ENCODE measurements at places on chromosomes 5 and 9.
A peak's percentile ranks its signal among the peaks of the same experiment; 100 is the strongest.

DNA sequence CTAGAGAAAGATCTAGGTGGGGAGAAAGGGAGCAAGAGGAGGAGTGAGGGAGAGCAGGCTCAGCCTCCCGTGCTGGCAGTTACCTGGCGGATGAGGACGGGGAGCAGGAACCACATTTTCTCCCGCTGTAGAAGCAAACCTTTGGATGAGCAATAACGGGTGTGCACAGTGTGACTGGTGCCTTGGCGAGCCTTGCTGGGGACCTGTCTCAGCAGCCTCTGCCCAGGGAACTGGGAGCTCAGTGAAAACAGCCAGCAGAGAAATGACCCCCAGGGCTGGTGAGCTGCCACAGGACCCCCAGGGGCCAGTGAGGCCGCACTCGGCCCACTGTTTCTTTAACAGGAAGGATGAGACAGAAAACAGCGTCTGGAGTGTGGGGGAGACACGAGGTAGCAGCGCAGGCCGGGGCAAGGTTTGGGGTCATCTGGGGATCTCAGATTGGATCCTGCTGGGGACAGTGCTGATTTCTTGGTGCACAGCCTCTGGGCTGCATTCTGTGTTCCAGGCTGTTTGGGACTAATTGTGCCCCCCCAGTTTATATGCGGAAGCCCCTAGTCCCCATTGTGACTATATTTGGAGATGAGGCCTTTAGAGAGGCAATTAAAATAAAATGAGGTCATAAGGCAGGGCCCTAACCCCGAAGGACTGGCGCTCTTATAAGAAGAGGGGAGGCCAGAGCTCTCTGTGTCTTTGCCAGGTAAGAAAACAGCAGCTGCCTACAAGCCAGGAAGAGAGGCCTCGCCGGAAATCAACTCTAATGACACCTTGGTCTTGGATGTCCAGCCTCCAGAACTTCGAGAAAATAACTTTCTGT, 118.8 kb upstream of the PHYKPL start:
- DNase-seq = no peak

DNA sequence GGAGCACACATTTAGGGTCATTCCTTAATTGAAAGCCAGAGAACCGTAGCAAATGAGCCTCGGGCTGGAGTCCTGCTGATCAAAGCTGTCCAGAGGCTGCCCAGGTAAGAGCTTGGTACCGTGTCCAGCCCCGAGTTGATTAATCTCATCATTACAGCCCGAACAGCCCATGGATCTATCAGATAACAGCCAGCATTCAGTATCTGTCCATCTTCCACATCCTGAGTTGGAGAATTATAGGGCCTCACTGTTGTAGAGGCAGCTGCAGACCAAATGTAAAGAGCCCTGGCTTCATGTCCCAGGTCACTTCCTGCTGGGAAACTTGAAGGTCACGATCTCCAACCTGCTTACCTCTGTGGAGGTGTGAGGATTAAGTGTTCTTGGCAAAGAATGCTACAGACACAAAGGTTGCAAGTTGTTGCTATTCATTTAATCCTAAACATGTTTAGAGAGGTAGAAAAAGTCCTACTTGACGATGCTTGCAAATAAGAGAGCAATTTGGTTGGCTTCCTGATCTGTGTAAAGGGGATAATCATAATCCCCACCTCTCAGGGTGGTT, 16.1 kb downstream of the GGTA1 start:
- DNase-seq = no peak

DNA sequence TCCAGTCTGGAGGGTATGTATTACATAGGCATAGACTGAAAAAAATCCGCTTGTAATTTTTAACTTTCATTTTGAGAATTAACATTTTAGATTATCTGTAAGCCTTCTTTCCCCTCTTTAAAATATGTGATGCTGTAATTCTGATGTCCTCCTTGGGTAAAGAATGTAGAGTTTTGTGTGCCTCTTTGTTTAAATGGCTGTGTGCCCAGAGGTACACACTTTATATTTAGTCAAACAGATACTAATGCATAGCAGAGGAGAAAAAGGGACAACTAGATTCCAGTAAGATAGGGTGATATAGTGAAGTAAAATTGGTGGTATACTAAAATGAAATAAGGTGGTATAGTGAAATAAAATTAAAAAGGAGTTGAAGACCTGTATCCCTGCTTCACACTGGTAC, 1.3 kb downstream of the FBXO38 start:
- no peak for DNase-seq

DNA sequence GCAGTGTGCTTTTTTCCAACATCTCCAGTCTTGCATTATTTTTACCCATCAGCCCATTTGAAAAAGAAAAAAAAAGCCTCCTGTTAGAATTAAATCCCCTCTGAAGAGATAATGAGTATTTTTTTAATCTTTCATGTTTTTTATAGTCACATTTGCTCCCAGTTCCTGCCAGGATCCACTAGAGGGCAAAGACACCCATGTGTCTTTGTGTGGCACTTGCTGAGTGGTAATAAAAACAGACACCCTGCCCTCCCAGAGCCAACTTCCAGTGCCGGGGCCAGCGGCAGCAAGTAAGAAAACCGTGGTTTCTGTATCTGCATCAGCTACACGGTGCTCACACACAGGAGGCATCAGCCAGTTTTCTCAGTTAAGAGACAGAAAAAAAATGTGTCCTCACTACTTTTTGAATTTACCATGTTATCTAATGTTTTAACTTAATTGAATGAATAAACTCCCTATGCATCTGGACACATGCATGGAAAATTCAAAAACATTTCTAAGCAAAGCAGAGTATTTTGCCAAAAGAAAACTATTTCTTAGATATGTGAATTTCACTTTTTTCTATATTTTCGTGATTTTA, 70.2 kb upstream of the PLEKHG4B start:
- DNase-seq = no peak

- no peak for DNase-seq
Observed at GRCh38 chr5:126864042-126864688, 87.2 kb downstream of the LMNB1 start.

DNA sequence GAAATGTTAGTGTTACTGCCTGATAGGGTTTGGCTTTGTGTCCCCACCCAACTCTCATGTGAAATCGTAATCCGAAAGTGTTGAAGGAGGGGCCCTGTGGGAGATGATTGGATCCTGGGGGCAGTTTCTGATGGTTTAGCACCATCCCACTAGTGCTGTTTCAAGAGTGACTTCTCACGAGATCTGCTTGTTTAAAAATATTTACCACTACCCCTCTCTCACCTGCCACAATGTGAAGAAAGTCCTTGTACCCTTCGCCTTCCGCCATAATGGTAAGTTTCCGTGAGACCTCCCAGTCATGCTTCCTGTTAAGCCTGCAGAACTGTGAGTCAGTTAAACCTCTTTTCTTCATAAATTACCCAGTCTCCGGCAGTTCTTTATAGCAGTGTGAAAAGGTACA, 2.6 kb upstream of the RFX3 start:
- no peak for DNase-seq

DNA sequence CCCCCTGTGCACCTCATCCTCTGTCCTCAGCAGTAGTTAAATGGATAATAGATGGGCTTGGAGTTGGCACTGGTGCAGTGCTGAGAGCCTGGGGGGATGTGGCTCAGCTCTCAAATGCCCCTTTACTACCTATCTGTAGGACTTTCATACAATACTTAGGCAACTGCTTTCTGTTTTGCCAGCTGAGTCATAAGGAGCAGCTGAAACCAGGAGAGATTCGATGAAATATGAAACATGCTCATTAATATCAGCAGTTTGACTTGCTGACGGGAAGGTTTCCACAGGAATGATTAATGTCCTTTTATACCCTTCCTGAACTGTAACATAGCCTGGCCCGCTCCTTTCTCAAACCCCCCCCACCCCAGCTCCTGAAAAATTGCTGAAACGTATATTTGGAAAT, 142.6 kb downstream of the SAXO1 start:
- DNase-seq = no peak

GRCh38 chr9:132163876-132164603, 2.2 kb downstream of the NTNG2 start:
- no peak for DNase-seq

DNA sequence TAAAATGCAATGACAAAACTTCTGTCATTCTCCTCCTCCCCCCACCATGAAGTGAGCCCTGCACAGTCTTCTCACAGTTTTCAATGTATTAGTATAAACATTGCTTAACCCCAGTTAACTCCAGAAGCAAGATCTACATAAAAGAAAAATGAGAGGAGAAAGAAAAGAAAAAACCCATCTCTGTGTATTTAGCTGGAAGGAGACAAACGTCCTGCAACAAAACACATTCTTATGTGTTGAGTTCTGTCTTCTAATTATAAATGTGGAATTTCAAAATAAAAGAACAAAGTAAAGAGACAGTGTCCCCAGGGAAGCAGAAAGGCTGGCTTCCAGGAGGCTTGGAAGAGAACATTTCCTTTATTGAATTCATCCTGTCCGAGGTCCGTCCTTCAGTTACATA, 491.9 kb upstream of the TUSC1 start:
- DNase-seq = peak; percentile 78

- DNase-seq = no peak
Observed at GRCh38 chr5:129367883-129368282, 92.2 kb upstream of the ADAMTS19 start.

DNA sequence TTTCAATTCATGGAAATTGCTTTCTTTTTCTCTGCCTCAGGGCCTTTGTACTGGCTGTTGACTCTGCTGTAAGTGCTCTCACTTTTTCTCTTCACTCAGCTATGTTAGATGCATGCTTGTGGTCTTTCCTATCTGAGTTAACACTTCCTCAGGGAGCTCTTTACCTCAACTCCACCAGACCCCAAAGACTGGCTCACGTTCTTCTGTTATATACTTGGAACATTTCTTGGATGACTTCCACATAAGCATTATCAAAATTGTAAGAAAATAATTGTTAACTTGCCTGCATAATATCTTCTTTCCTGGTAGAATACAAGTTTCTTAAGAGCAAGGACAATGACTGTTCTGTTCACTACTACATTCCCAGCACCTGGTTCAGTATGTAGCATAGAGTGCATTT, 455.9 kb downstream of the EBF1 start:
- DNase-seq = no peak

DNA sequence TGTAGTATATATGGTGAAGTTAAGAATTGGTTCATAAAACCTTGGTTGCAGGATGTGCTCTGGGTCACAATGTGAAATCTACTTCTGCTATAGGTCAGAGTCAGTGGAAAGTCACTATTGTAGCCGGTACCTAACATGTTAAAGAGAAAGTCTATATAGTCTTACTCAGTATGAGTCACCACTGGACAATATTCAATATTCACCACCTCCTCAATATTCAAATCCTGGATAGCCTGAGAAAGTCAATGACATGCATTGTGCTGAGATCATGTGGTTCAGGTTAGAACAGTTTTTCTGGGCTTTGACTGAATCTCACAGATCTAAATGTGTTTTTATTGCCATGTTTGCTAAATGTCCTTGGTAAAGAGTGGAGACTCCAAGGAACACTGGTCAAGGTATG, 108.8 kb downstream of the HMHB1 start:
- no peak for DNase-seq

- no peak for DNase-seq
Observed at GRCh38 chr5:143557061-143557818, 153.8 kb upstream of the NR3C1 start.

- no peak for DNase-seq
Observed at GRCh38 chr5:51651889-51652288, 268.6 kb downstream of the ISL1 start.
